ENCODE measurements at places on chromosomes 11 and 22.

DNA sequence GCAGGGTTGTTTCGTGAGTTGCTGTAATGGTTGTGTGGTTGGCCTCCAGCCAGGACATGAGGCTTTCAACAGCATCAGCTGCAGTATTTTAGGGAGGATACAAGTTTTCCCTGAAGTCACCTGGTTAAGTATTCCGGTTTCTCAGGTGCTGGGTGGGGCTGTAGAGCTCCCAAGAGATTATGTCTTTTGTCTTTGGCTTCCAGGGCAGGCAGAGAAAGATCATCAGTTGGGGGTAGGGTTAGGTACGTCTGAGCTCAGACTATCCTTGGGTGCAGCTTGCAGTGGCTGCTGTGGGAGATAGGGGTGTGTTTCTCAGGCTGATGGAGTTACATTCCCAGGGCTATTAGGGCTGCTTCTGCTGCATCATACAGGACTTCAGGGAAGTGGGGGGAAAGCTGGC, 47.5 kb upstream of the MRGPRX1 start:
- no peak for DNase-seq

GRCh38 chr22:44172370-44173108, 8.2 kb upstream of the PARVG start:
- no peak for DNase-seq

- no peak for DNase-seq
Observed at GRCh38 chr11:67396587-67397389, 4.9 kb downstream of the PPP1CA start.

DNA sequence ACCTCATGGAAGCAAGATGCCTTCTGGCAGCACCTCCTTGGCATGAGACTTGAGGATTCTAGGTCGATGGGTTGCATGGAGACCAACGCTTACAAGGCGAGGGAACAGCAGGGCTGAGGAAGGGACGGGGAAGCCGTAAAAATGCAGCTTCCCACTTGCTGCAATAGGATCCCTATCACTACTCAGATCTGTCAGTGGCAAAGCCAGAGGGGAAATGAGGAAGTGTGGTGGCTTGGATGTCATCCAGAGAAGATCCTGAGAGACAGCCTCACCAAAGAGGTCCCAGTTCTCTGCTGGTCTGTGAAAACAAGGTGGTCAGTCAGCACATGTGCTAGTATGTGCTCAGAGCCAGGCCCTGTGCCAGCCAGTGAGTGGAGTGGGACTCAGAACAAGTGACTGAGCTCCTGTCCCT, 22.2 kb downstream of the CYB5R2 start:
- no peak for DNase-seq

- no peak for DNase-seq
Observed at GRCh38 chr11:133901316-133901715, 55.5 kb downstream of the IGSF9B start.

- no peak for DNase-seq
Observed at GRCh38 chr11:65791719-65792213, 4.9 kb downstream of the OVOL1 start.

DNA sequence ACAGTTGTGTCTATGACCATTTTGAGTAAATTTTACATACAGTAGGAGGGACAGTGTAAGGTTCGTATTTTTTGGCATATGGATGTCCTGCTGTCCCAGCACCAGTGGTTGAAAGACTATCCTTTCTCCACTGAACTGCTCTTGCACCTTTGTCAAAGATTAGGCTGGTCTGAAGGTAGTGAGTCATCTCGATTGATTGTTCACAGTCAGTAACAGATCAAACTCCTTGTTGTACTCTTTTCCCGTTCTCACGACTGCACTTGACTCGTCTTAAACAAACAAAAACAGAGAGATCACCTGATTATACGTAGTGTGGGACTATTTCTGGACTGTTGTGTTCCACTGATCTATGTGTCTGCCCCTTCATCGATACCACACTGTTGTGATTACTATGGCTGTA, 77.1 kb downstream of the DGCR2 start:
- no peak for DNase-seq

DNA sequence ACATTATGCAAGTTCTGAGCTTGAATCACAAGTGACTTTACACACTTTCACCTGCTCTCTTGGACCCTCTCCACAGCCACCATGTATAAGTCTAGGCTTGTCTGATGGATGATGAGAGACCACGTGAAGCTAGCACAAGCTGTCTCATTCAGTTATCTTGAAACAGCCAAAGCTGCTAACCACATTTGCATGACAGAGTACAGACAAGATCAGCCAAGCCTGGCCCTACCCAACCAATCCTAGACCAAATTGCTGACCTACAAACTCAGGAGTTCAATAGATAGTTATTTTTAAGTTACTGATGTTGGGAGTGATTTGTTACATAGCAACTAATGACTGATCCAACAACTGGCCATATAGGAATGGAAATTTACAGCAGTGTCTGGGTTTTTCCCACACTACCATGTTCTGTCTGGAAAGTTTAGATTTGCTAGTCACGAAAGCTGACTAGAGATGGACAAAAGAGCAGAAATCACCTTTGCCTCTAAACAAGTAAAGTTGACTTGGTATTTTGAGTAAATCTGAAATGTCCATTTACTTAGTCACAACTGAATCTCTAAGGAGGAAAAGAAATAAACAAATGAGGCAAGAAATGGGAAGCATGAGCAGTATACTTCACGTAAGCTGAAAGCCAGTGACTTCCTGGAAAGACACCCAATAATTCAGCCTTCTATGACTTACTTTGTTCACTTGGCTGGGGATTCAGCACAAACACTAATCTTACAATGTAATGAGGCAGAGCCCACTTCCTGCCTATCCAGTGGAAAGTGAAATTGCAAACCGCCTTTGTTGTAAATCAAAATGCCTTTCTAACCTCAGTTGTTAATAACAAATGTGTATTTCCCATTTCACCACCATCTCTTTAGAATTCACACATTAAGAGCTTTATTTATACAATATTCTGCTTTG, 101.7 kb downstream of the FAM181B start:
- DNase-seq = no peak

DNA sequence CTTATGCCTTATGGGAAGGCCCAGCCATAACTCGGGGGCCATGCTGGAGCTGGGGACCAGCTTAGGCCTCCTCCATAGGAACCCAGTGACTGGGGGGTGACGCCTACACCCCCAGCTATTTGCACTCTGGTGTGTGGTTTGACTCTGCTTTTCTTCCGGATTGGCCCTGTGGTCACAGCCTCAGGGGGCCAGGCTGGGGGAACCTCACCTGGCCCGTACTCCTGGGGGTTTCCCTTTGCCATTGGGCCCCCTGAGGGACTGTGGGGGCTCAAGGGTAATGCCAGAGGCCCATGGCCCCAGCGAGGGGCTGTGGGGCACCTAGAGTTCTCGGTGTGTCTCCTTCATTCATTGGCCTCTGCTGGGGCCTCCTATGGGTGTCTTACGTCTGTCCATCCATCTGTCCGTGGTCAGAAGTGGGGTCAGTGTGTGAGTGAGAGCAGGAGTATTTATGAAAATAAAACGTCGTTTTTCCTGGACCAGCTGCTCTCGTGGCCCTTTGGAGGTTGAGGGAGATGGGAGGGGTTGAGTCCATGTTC, 6.3 kb upstream of the SH3BP1 start:
- DNase-seq = no peak

DNA sequence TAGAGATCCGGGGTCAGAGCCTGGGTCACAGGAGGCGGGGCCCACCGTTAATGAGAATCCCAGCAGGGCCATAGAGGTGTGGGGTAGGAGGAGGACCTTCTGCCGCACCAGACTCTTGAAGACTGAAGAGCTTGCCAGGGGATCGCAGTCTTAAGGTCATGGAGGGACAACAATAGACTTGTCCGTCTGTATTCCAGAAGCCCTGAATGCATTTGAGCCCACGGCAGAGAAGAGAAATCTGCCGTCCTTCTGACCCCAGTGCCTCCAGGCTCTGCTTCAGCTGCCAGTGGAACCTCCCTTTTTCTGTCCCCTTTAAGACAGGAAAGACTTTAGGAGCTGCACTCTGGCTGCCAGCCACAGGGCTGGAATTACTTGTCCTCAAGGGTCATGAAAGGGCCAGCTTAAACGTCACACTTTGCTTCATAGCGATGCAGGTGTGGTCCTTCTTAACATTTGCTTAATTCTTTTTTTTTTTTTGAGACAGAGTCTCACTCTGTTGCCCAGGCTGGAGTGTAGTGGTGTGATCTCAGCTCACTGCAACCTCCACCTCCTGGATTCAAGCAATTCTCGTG, 15.5 kb upstream of the ST3GAL4 start:
- no peak for DNase-seq

DNA sequence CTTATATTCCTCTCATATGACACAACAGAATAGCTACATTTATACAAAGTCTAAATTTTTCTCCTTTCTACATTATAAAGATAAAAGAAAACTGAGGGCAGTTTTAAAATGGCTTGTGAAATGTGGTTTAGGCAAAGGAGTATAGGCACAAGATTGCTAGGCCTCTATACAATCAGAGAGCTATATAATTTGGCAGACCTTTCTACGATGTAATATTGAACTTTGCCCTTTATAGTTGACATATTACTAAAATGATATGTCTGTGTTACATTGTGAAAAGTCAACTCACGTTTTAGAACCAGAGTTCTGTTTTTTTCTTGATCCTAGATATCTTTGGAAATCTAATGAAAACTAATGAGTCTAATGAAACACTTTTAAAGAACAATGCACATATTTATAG, 430.2 kb downstream of the DLG2 start:
- no peak for DNase-seq

GRCh38 chr11:80783561-80783960, 1342.7 kb upstream of the TENM4 start:
- DNase-seq = no peak

DNA sequence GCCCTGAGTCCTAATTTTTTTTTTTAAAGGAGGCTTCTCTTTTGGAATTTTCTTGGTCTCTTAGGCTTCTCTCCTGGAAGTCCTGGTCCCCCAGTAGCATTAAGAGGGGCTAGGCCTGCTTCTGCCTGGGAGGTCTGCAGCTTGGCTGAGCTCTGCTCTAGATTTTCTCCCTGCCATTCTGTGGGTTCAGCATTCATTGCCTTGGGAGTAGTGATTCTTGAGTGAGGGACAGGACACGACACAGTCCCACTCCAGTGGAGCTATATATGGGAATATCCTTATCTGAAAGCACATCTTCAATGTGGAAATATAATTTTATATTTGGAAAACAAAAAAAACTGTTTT, 3.7 kb downstream of the IGSF22 start:
- no peak for DNase-seq

GRCh38 chr11:4672470-4672869, 25.2 kb downstream of the OR51E2 start:
- DNase-seq = no peak

DNA sequence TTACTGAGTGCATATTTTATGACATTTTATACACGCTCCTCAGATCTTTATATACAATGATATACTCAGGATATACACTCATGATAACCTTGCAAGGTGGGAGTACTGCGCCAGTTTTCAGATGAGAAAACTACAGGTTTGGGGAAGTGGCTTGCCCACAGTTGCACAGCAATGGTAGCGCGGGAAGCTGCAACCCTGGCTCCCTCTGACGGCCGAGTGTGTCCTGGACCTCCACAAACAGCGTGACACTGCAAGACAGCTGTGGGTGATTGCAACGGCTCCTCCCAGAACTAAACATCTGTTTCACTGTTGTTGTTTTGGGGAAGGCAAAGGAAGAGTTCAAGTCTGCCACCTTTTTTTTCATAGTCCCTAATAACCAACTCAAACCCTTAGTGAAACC, 47.0 kb downstream of the PACSIN2 start:
- DNase-seq = no peak

DNA sequence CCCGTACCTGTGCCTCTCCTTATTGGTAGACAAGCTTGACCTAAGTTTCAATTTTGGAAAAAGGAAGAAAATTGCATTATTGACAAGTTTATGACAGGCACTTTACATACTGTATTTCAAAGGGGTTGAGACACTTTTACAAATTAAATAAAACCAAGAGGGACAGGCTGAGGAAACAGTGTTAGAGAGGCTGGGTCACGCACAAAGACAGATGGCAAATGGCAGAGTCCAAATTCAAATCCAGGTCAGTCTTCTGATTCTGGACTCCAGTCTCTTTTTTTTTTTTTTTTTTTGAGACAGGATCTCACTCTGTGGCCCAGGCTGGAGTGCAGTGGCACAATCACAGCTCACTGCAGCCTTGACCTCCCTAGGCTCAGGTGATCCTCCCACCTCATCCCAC, 10.1 kb downstream of the TRIM66 start:
- no peak for DNase-seq

GRCh38 chr11:66484806-66485380, 4.7 kb downstream of the DPP3 start:
- no peak for DNase-seq

DNA sequence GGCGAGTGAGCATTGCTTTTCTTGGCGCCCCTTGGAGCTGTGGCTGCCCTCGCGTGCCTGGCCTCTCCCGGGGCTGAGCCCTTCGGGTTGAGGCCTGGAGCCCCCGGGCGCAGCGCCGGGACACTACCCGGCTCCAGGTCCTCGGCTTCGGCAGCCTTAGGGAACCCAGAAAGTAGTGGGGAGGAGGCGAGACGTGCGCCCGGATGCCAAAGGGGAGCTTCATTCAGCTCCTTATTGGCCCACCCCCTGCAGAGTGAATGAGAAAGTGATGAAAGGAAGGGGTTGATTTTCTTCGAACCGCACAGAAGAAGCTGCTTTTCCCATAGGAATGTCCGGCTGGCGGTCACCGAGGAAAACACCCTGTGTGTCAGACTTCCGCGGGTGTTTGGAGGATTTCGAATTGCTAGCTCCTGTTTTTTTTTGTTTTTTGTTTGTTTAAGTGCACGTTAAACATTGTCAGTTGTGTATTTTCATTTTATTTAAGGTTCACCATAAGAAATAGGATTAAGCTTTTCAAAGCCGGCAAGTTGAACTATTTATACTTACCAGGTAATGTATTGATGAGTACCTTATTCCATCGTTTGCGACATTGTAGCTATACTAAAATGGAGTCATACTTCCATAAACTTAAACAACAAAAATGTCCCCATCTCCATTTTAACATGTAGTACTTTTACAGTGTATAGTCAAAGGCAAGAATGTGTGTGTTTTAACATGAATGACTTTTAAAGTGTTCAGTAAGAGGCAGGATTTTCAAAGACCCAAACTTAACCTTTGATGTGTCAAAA, 841 bp upstream of the EIF4G2 start:
- DNase-seq = peak; percentile 14

DNA sequence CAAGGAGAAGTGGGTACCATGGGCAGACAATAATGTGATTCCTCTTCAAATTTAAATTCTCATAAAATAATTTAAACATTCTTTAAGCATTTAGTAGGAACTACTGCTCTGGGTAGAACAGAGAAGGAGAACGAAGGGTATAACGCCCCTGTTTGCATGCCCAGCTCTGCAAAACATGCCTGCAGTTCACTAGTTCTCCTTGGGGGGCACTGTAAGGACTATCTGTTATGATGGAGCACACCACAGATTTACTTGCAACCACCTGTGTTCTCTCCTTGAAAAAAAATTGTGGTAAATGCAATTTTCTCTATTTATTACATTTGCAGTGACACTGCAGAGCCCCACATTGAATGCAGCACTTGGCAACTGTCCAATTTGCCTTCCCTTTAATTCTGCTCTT, 100.3 kb downstream of the GUCY1A2 start:
- DNase-seq = no peak
